ENCODE measurements at places on chromosomes 4 and X.

GRCh38 chrX:153645921-153646488 is 998 bp upstream of the DUSP9 start:
- no peak for DNase-seq

DNA sequence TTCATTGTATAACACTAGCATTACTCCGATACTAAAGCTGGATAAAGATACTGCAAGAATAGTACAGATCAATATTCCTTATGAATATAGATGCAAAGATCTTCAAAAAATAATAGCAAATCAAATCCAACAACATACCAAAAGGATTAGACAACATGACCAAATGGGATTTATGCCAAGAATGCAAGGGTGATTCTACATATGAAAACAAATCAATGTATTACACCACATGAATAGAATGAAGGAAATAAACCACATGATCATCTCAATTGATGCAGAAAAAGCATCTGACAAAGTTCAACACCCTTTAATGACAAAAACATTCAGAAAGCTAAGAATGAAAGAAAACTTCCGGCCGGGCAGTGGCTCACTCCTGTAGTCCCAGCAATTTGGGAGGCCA is 42.8 kb downstream of the CUL4B start:
- no peak for DNase-seq

DNA sequence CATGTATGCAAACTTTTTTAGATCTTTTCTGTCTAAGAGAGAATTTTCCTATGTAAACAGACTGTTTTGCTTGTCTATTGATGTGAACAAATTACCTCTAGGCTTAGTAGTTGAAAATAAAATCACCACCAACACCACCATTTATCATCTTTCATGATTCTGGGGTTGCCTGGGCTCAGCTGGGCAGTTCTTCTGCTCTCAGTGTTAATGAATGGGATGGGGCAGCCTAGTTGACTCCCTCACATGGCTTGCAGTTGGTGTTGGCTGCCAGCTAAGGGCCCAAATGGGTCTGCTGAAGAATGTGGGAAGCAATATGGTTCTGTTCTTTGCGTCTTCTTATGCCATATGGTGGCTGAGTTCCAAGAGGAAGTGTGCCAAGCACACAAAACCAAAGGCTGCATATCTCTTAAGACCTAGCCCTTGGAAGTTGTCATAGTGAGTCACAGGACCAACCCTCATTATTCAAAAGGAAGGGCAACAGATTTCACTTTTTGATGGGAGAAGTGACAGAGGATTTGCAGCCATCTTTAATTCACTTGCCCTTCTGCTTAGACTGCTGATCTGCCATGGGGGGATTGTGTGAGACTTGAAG is 17.9 kb downstream of the REELD1 start:
- DNase-seq = no peak

- DNase-seq = no peak
Observed at GRCh38 chr4:141540643-141541042, 95.7 kb upstream of the IL15 start.

GRCh38 chr4:15547392-15547791 is 77.7 kb downstream of the CC2D2A start:
- no peak for DNase-seq

GRCh38 chr4:181018913-181019312 is 1224.3 kb upstream of the TENM3 start:
- no peak for DNase-seq

DNA sequence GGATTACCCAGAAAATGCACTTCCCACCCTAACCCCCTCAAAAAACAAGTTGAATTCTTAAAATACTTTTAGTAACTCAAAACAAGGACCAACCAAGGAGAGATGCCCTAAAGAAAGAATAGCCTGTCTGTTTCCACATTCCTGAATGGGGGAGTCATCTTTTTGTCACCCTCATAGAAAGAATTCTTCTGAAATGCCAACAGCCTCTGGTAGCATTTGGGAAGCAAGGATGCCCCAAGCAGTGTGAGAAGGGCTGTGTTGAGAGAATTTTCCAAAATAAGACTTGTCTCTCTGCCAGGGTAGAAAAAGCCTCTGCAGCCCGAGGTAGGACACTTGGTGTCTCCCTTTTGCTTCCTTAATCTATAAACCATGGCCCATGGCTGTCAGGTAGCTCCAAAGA is 173.1 kb upstream of the VCX3A start:
- no peak for DNase-seq

GRCh38 chr4:184697956-184698355 is 35.9 kb downstream of the CENPU start:
- no peak for DNase-seq

DNA sequence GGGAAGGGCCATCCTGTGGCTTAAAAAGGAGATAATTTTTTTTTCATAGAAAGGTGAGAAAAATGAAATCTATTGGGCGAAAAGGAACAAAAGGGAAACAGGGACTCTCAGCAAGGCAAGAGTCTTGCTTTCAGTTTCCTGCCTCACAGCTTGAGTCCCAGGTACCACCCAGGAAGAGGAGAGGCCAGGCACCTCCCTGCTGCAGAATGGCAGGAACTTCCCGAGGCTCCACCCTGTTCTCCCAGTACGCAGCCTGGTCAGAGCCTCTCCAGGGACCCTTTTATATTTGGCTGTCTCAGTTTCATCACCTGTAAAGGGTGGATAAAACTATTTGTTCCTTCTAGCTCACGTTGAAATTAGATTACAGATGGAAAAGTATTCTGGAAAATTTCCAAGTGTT is 33.8 kb downstream of the UCHL1 start:
- DNase-seq = no peak

GRCh38 chrX:11996810-11997209 is 141.5 kb upstream of the FRMPD4 start:
- no peak for DNase-seq

- no peak for DNase-seq
Observed at GRCh38 chr4:158788516-158788915, 19.7 kb downstream of the FNIP2 start.

GRCh38 chr4:1069394-1069793 is 44.0 kb downstream of the RNF212 start:
- DNase-seq = no peak

GRCh38 chr4:161767116-161767515 is 396.7 kb downstream of the FSTL5 start:
- no peak for DNase-seq

- no peak for DNase-seq
Observed at GRCh38 chrX:115491766-115492165, 69.2 kb upstream of the PLS3 start.

DNA sequence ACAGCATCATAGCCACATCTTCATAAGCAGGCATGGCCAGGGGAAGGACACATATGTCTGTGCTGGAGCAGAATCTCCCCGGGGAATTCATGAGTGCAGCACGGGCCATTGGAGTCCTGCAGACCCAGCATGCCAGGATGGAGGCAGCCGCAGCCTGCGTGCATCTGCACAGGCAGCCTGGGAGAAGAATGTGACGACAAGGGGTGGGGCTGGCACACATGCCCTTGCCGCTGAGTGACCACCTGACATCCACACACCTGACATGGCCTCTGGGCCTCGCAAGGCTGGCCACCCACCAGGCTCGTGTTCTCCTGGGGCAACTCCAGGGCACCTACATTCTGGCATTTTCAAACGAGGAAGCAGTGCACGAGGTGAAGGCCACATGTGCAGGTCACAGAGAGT is 66.2 kb upstream of the AFAP1 start:
- DNase-seq = no peak

- DNase-seq = no peak
Observed at GRCh38 chr4:87041141-87041540, 106.3 kb downstream of the AFF1 start.

- DNase-seq = no peak
Observed at GRCh38 chrX:42246814-42247213, 323.5 kb upstream of the CASK start.

DNA sequence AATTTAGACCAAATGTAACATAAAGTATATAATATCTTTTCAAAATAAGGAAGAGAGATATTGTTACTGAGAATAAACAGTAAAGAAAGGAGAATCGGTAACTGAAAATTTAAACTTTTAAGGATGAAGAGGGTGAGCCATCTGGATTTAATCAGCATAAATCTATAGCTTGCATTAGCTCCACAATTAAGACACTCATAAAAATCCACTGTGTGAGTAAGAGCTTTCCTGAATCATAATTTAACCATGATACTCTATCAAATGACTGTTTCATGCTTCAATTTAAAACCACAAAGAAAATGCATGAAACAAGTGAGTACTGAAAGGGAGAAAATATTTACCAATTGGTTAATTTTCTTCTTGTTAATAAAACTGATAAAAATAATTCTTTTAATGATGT is 951.5 kb upstream of the SLIT2 start:
- DNase-seq = no peak

- no peak for DNase-seq
Observed at GRCh38 chr4:75034523-75034922, 101.6 kb downstream of the PARM1 start.

DNA sequence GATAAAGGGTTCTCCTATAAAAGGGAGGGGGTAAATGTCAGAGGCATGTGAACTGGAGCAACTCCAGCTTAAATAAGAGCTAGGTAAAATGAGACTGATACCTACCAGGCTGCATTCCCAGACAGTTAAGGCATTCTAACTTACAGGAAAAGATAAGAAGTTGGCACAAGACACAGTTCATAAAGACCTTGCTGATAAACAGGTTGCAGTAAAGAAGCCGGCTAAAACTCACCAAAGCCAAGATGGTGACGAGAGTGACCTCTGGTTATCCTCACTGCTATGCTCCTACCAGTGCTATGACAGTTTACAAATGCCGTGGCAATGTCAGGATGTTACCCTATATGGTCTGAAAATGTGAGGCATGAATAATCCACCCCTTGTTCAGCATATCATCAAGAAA is 13.1 kb upstream of the SULT1B1 start:
- no peak for DNase-seq

- peak; percentile 13 for DNase-seq
Observed at GRCh38 chr4:6472387-6473263, at the start of gene PPP2R2C. Gene PPP2R2C, minus strand, starts transcription at chr4:6472614. Its CDS starts 385 bp downstream, at chr4:6472229.

DNA sequence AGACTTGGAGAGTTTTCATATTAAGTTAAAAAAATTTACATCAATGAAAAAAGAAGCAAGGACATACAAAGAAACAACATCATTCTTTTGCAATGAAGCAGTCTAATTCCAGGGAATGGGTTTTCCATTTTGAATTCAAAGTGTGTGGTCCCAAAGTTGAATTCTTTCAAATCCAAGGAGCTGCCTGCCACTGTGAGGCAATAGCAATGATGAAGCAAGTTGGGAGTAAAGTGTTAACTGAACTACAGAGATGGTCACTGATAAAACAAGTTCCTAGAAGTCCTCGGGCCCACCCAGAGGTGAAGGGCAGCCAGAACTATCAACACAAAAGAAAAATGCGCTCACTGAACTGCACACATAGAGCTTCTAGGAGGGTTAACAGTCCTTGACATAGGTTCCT is 115.9 kb downstream of the RAB28 start:
- no peak for DNase-seq

DNA sequence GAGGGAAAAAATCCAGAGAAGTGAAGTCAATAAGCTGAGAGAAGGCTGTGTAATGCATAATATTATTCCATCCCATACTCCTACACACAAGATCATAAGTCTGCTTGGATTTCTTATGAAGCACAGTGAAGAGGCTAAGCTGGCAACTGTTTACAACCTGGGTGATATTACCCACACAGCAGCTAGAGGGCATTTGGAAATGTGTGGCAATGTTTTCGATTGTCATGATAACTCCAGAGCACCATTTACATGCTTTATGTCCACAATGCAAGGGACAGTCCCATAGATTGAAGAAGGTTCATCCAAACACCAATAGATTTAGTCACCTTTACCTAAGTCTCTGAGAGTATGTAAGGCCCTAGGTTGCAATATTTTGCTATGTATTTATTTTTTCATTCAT is 412.2 kb downstream of the PPP3CA start:
- DNase-seq = peak; percentile 16

DNA sequence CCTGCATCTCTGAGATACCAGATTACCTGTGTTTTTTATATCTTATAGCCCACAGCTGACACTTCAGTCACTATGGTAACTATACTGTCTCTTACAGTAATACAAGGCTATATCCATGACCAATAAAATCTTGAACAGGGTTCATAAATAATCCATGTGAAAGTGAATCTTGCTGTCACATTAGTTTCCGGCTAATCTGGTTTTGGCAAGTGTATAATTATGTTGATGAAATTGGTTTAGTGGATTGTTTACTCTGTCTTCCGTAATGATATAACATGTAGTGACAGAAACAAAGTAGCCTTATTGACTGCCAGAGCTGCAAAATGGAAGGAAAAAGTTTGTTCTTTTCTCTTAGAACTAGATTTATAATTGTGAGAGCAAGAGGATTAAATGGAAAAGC is 686.6 kb upstream of the PABPC4L start:
- no peak for DNase-seq

DNA sequence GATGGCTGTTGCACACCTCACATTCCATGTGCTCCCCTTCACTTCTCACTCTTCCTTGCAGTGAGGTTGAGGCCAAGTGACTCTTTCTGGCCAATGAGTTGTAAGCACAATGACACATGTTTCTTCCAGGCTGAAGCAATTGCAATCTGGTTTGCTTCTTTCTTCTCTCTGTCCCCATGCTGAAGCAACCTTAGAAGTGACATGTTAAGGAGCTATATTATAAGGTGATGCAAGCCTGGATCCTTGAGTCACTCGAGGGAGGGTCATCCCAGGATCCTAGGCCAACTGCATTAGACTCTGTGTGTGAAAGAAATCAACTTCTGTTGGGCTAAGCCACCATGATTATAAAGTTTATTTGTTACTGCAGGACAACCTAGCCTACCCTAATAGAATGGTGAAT is 45.5 kb upstream of the HS3ST1 start:
- no peak for DNase-seq

DNA sequence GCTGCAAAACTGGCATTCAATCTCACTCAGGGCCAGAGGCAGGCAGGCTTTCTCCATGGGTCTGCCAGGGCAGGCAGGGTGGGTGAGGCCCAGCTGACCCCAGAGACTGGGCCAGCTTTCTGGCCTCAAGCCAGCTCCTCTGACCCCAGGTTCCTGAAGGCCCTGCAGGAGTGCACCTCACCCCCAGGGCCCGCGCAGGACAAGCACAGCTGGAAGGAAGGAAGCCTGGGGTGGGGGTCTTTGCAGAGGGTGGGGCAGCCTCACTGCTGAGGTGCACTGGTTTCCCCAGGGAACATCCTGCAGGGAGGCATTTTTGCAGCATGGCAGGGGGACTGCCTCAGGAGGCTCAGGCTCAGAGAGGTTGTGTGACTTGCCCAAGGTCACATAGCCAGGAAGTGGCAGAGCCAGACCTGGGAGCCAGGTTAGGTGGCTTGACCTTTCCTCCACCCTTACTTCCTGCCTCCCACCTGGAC is 31.5 kb upstream of the AFAP1 start:
- no peak for DNase-seq
